Mesenteric fat pad (tissue), 1 donor: ENCODE measurements at places on chromosomes 4 and X.

- peak; percentile 89 for DNase-seq
Measured at GRCh38 chr4:3040452-3041191, 33.7 kb downstream of the HTT-AS start.

- no peak for DNase-seq
Measured at GRCh38 chrX:6134255-6134654, 94.4 kb downstream of the NLGN4X start.

GRCh38 chr4:150004481-150004880, 73.8 kb upstream of the DCLK2 start:
- no peak for DNase-seq

- DNase-seq, result no peak
Measured at GRCh38 chrX:134806707-134807038, 148.4 kb upstream of the PLAC1 start.

GRCh38 chr4:75287738-75288517, 226.3 kb downstream of the RCHY1 start:
- DNase-seq, result no peak

DNA sequence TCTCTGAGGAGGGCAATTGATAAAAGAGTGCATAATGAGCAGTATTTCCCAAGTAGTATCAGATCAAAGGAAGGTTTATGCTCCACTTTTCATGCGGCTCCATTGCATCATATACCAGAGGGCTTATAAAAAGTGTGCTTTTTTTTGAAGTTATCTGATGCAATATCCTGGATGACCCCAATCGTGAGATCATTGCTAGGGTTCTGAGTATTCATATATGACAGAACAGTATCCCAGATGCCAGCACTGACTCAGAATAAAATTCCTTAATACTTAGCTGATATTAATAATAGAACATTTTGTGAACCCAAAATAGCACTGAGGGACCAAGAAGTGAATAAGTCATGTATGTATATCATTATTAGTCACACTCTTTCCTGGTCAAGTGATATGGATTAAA, 945.5 kb upstream of the AGA start:
- DNase-seq, result no peak

DNA sequence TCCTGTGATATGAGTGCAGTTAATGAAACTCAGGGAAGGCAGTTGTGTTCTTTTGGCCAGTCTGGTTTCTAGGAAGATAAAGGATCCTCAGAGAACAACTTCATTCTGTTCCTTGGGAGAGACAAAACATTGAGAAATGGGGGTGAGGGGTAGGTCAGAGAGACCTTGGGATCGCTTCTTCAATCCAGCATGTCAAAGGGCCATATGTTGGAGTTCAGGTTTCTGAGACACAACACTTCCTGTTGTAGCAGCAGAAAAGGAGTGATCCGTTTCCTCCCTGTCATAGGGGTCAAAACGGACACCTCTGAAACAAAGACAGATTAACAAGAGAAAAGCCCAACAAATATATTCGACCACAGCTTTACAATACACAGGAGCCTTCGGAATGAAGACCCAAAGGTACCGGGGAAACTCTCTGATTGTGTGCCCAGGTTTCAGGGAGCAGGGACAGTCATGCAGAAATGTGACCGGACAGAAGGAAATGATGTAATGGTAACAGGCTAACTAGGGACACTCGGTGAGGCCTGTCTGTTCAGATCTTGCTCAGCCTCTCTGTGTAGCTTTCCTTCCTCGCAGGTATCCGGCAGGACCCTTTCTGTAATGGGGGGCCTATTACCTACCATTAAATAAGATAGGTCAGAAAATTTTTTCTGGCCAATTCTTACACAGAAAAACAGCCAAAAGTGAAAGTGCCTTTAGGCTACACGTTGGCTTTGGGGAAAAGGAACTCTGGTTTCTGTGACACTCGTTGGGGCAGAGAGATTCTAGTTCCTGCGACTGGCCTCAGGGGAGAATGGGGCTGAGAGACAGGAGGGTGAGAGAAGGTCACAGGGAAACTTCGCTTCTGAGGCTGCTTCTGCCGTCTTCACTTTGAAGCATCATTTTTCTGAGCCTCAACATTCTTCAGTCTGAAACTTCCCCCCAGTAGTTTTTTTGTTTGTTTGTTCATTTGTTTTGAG, 103.3 kb upstream of the TLR3 start:
- no peak for DNase-seq

DNA sequence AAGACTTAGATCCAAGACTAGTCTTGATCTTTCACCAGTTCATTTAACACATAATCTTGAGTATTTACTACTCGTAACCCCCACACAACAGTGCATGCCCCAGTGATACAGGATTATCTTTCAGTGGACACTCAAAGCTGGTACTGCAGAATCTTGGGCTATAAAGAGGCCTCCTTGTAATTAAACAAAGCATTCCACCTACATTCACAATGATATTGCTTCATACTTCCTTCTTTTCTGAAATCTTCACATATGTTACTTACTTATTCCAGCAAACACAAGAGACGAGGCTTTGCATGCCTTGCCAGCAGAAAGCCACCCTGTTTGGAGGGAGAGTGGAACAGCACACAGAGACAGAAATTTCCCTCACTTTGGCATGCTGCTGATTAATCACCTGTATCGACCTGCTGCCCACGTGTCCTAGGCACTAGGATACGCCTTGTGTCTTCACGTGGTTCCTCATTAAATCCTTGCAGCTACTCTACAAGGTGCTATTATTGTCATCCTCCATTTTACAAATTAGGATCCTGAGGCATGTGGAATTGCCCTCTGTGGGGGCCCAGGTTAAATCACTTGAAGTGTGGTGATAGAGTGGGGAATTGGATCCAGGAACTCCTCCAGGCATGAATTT, 77.3 kb downstream of the FAM184B start:
- DNase-seq, result no peak

- no peak for DNase-seq
Measured at GRCh38 chr4:76802236-76803021, 95.5 kb downstream of the SOWAHB start.

DNA sequence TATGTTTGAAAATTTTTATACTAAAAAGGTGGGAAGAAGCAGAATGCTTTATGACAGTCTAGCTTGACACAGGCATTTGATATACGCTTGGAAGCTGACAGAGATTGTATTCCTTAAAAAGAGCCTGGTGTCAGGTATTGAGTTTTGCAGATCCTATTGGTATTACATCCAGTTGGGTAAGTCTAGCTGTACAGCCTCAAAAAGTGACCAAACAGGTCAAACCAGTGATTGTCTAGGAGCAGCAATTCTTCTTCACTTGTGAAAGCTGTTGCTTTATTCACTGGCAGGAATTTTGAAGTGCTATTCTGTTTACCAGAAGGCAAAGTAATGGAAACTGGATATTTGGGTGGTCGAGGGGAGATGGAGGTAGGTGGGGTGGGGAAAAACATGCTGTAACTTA, 77.5 kb downstream of the UCHL1 start:
- DNase-seq, result no peak

- DNase-seq, result no peak
Measured at GRCh38 chr4:98539299-98539698, 119.1 kb downstream of the TSPAN5 start.

GRCh38 chrX:66602381-66602938, 36.4 kb downstream of the EDA2R start:
- DNase-seq, result no peak

DNA sequence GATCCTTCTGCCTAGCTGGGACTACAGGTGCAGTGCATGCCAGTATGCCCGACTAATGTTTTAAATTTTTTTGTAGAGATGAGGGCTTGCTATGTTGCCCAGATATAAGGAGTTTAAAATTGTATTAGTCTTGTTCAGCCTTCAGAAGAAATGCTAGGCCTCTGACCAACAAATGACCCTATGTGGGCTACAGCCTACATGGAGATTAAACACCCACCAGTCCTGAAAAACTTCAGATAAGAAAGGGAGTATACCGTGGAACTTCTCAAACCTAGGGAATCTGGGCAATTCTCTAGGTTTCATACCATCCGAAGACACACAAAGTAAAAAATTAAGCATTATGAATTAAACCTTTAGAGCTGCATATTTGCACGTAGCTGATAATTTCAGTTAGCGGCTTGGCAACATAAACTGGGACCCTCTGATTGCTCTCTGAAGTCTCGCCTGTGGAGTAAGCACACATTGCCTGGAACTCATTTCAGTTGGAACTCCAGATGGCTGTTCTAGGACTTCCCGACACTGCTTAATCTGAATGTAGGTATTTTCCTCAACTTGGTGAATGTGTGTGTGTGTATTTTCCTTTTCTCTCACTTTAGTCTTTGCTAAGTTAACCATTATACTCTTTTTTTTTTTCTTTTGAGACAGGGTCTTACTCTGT, 33.0 kb downstream of the MOB1B start:
- DNase-seq, result no peak

- DNase-seq, result no peak
Measured at GRCh38 chrX:153588021-153588781, 10.7 kb downstream of the CCNQ start.

DNA sequence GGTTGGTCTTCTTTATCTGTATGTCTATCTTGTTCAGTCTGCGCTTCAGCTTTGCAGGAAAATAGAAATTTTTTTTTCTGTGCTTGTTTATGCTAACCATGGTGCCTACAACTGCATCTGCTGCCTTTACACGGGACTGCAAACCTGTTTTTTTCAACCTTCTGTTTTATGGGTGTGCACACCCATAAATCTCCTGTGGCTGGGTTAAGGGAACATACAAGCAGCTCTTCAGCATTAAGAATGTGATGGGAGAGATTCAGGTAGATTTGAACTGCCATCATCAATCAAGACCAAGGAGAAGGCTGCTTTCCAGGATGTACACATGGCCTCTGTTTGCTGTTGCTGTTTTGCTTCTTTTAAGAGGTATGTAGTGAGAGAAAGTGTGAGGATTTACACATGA, 502.9 kb downstream of the ANKRD50 start:
- DNase-seq, result no peak

DNA sequence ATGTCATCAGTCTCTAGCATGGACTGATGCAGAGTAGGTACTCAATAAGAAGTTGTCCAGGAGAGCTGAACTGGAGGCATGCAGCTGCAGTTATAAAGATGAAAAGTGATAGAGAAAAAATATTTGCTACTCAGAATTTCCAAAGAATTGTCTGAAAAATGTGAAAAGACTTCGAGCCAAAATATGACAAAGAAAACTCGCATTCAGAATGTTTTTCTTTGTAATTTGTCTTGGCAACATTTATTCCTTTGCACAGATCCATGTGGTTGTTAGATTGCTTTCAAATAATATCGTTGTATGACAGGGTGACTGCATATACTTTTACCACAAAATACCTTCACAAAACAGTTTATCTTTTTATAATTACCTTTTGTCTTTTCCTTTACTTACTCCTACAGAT, 128.0 kb upstream of the SLC4A4 start:
- DNase-seq, result no peak

DNA sequence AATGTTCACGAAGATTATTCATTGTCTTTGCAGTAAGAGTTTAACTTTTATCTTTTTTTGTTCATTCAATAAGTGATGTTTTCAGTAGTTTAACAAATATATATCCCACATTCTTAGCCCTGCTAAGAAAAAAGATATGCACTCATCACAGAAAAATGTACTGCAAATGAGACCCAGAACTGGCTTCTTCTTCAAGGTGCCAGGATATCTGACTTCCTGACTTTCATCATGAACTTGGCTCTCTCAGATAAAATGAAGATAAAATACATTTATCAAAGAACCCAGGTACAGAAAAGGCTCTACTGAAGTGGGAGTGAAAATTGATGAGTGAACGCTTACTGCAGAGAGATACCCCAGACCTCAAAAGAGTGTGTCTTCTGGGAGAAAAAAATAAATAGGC, 177.8 kb upstream of the DKK2 start:
- no peak for DNase-seq

DNA sequence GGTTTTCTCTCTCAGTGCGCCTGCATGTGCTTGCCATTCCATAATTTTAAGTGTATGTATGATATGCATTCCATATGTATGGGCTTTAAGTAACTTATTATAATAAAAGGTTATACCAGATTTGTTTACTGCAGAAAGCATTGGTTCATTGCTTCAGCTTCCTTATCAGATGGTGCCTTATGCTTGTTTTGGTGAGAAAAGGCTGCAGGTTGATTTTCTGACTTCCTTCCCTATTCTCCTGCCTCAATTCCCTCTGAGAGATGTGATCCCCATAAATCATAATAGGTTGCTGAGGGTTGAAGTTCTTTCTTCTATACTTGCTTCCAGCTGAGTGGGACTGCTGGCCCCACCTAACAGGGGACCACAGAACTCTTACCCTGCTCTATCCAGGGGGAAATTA, 10.3 kb upstream of the CEP135 start:
- no peak for DNase-seq

DNA sequence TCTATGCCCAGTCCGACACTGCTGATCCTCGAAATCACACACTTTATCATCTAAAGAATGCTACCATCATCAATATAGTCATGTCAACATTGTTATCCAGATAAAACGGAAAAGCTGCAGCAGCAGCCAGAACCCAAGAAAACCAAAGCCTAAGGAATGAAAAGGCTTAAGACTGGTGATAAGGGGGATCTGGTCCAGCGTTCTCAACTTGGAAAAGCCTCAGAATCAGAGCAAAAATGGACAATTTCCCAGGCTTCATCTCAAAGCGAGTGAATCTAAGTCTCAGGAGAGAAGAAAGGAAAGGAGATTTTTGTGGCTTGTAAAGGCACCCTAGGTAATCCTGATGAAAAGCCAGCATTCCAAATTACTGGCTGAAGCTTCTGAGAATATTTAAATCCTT, 8.2 kb downstream of the ZNF518B start:
- no peak for DNase-seq

- DNase-seq, result no peak
Measured at GRCh38 chr4:145762719-145763118, 82.8 kb downstream of the C4orf51 start.

GRCh38 chr4:85113706-85114105, 147.2 kb upstream of the WDFY3 start:
- no peak for DNase-seq

DNA sequence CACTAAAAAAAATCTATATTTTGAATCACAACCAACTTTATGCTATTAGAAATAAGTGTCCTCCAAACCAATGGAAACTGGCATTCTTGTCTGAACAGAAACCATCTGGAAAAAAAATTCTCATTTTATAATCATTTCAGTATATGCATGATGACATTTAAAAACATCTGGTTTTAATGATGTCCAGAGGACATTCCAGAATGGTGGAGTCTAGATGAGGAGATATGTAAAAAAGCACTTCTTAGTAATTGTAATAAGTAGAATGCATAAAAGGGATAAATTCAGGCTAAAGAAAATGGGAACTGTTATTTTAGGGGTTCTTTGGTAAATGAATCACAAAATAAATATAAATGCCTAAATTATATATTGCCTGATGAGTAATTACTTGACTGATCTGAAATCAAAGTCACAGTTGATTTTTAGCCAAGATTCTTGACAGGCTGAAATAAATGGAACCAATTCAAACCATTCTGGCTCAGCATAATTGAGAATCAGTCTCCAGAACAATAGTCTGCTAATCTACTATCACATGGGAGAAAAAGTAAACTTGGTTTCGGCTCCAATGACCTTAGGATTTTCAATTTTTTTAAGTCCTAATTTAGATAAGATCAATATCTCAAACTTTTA, 636.6 kb downstream of the FAT4 start:
- no peak for DNase-seq

- DNase-seq, result no peak
Measured at GRCh38 chr4:30610361-30610760, 109.8 kb upstream of the PCDH7 start.
